ENCODE measurements at places on chromosomes 6 and 20.

- DNase-seq: no peak
These were observed 11.1 kb downstream of the SAMD3 start for GRCh38 chr6:130211691-130212090.

GRCh38 chr6:112744827-112745226 is 397.7 kb downstream of the RFPL4B start:
- DNase-seq: no peak

GRCh38 chr6:107784669-107785068 is 39.4 kb downstream of the SCML4 start:
- no peak for DNase-seq

GRCh38 chr20:53582574-53583351 is 10.9 kb downstream of the ZNF217 start:
- DNase-seq: no peak

DNA sequence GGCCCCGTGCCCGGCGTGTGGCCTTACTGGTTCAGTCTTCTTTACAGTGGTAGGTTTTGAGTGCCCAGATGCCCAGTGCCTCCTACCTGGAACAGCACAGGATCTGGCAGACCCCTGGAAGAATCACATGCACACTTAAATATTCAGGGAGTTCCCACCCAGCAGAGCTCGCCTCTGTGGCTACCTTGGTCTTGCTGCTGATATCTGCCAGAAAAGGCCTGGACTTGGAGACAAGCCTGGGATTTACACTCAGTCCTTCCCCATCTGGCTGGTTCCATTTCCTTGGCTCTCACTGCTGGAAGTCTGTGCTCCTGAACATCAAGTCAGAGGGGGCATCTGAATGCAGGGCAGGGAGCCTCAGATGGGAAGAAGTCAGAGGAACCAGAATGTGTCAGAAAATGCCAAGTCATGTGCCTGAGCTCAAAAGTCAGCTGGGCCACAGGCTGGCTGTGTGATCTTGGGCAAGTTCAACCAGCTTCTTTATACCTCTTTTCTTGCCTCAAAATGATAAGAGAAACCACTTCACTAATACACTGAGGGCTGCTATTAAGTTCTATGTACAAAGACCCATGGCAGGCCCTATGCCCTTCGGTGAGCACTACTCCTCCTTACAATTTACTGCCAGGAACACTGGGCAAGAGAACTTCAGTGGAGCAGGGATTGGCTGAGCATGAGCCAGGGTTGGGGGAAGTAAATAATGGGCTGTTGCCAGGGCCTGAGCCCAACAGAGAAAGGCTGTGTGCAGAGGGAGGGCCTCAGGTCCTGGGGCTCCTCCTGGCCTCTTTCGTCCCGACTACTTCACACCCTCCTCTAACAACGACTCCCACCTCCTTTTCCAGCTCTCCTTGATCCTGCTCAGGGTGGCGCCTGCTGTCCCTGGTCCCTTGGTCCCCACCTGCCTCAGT is 158.1 kb upstream of the PROKR2 start:
- no peak for DNase-seq

DNA sequence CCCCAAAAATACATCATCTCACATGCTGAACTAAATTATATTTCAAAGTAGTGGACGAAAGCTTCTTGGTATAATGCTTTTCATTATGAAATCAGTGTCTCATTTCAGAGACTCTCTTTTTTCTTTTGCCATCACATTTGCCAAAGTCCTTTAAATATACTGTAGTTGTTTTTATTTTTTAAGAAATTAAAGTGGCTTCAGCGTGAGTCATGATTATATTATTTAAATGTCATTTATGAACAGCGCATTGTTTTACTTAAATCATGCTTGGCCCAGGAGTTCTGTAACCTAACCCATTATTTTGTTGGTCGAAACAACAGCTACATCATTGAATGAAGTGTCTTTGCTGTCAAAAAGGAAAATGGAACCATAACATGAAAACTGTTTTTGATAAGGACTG is 100.9 kb downstream of the CD109 start:
- no peak for DNase-seq
